ENCODE measurements at places on chromosomes 3 and 15.

- no peak for DNase-seq
These were observed 13.4 kb upstream of the MAGEF1 start for GRCh38 chr3:184725176-184725719.

DNA sequence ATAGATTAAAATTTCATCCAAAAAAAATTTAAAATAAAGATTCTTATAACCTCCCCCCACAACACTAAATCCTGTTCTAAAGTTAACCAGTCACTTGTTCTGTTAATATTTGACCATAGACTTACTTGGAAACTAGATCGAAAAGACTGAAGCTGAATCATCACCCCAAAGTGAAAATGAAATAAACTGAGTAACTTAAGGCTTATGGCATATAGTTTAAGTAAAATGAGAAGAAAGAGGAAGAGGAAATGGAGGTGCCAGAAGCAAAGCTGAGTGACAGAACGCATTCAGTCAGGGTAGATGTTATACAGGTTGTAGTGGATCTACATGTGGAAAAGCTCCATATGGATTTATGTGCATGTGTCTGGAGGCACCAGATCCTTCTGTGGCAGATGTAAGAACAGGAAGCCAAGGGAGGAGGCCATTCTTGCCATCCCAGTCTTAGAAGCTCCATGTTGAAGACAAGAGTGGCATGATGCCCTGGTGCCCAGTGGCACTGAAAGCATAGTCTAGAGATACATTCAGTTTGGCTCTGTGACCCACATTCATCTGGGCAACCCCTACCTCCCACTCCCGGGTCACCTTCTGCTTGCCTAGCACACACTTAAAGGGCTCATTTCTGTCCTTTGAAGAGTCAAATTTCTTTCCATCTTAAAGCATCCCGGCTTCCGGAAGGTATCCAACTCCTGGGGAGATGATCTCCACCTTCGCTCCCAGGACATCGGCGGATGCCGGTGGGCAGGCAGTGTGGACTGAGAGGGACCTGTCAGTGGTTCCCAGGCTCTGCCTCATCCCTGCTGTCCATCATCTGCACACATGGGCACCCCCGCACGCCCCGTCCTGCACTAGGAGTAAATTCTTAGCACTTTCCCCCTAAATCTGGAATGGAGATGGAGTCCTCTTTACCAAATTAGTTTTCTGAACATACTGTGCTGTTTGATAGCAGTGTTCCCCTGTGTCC, 90.8 kb downstream of the NEO1 start:
- DNase-seq: no peak

GRCh38 chr3:112357930-112358780, 25.2 kb downstream of the CD200 start:
- no peak for DNase-seq

GRCh38 chr3:151198849-151199248, 4.2 kb downstream of the GPR171 start:
- no peak for DNase-seq

- DNase-seq: no peak
These were observed 4.2 kb upstream of the CCR2 start for GRCh38 chr3:46349484-46350261.

GRCh38 chr3:192246847-192247559, 480.3 kb downstream of the FGF12 start:
- DNase-seq: no peak

GRCh38 chr3:143363276-143363675, 243.7 kb downstream of the CHST2 start:
- peak; percentile 33 for DNase-seq

DNA sequence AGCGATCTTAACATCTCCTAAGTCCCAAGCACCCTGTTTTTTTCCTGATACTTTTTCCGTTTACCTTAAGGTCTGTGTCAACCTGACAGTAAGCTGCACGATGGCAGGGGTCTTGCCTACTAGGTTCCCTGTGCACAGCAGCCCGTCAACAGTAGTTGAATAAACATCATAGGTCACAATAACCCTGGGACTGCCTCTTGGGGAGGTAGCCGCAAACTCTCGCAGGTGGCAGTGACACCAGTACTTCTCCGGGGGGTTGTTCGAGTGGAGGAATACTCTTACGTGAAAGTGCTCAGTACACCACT, 365 bp upstream of the PDCD6IP start:
- DNase-seq: no peak

DNA sequence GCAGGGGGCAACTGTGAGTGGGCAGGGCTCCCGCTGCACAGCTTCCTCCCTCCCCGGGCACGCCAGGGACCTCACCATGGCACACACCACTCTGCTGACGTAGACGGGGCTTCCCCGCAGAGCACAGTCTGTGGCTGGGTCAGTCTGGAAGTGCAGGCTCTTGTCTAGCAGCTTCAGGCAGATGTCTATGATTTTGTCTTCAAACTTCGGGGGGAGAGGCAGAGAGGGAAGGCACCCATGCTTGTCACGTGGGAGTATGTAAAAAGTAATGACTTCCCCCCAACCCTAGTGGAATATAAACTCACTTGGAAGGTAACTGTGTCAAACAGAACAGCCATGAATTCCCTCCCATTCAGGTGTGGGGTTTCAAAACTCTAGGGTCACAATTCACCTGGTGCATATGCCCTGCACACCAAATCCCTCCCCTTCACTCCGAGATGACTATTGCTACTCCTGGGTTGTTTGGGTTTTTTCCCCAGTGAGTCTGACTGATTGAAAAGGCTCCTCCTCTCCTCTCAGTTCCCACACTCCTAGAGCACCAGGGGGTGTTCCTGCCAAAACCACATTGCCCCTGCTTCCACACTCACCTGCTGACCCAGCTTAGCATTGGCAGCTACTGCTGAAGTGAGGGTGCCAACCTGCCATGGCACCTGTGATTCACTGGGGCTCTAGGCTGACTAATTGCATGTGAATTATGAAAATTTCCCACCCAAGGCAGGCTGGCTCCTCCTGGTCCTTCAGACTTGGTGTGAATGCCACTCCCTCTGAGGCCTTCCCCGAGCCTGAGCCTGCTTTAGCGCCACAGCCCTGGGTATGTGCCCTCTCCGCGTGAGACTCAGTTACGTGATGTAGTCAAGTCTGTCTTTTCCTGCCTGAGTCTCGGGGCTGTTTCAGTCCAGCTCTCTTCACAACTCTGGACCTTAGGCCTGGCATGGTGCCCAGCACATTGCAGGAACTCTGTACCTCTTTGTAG, 13.0 kb downstream of the TGM5 start:
- no peak for DNase-seq

GRCh38 chr3:136919799-136920580, 37.8 kb upstream of the IL20RB start:
- no peak for DNase-seq

DNA sequence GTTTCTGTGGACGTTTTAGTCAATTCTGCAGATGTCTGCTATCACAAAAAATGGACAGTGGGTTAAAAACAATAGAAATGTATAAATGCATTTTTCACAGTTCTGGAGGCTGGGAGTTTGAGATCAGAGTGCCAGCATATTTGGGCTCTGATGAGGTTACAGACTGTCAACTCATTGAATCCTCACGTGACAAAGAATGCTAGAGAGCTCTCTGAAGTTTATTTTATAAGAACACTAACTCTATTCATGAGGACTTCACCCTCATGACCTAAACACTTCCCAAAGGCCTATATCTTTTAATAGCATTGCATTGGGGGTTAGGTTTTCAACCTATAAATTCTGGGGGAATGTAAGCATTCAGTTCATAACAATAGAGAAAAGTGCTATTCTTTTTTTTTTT, 182.6 kb upstream of the SLITRK3 start:
- DNase-seq: no peak

DNA sequence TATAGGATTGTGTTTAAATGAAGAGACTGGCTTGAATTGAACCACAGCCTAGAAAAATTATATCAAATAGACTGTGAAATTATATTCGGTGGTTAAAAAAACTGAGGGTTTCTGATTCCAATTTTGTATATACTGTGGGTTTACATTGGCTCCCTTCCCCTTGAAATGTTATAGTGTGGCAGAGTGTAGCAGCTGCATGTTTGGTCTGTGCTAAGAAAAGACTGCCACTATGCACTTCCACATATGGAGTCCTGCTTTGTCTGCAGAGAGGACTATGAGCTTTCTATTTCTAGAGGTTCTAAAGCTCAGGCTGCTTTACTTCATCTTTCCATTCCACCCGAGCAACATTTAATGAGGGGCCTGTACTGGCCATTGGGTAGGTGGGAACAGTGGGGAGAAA, 112.3 kb downstream of the P3H2 start:
- DNase-seq: no peak

GRCh38 chr15:52019394-52020220, 588 bp downstream of the MAPK6 start:
- peak; percentile 93 for DNase-seq

- no peak for DNase-seq
These were observed 22.7 kb upstream of the CHRNB4 start for GRCh38 chr15:78663703-78664102.

DNA sequence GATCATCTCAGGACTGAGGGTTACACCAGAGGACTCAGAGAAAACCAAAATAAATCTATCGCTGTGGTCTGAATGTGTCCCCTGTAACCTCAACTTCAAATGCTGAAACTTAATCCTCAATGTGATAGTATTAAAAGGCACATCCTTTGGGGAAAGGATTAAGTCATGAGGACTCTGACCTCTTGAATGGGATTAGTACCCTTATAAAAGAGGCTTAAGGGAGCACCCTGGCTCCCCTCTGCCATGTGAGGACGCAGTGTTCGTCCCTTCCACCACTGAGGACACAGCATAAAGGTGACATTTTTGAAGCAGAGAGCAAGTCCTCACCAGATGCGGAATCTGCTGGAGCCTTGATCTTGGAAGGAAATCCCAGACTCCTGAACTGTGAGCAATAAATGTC, 39.5 kb downstream of the SRPRB start:
- DNase-seq: no peak

- DNase-seq: no peak
These were observed 482.3 kb upstream of the NECTIN3 start for GRCh38 chr3:110589341-110589740.

DNA sequence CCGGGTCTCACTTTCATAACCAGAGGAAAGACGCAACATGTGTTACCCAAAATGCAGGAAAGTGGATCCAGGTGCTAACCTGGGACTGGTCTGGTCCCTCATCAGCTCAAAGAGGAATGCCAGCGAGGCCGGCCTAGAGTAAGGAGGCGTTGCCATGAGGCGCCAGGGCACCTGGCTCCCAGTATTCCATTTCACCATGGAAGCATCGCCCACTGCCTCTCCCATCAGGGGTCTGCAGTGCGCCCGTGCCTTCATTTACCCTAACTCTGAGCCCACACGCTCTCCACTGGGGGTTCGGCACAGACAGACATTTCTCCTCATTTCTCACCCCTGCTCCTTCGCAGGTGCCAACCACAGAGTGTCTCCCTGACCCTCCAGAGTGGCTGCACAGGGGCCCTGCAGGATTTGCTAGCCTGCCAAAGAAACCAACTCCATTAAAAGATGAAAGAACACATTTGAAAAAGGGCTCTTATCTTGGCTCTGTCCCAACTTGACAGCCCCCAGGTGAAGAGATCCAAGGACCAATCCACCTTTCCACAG, 61.5 kb downstream of the ABTB1 start:
- no peak for DNase-seq

- no peak for DNase-seq
These were observed 138.7 kb upstream of the CBLB start for GRCh38 chr3:106007512-106007911.

- DNase-seq: peak; percentile 48
These were observed 204.2 kb downstream of the NFKBIZ start for GRCh38 chr3:102053375-102053989.

- no peak for DNase-seq
These were observed 57.1 kb upstream of the FXR1 start for GRCh38 chr3:180855364-180855763.

DNA sequence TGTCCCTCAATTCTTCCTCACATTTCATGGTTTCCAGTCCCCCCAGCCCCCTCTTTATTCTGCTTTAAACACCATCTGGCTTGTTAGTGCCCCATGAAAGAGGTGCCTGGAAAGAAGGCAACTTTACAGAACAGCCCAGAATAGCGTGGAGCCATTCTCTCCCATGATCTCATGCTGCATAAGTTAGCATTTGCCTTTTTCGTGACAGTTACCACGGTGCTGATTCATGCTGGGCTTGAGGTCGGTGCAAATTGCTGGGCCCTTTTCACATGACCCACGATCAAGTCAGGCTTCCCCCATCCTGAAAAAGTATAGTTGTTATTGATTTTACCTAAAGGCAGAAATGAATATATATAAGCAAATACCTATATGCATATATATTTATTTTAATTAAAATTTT, 29.6 kb downstream of the SQOR start:
- peak; percentile 59 for DNase-seq

GRCh38 chr15:92600856-92601255, 54.7 kb downstream of the FAM174B start:
- no peak for DNase-seq

GRCh38 chr15:65927545-65927944, 58.3 kb downstream of the RAB11A start:
- DNase-seq: no peak

- DNase-seq: no peak
These were observed 381.2 kb downstream of the RSL24D1 start for GRCh38 chr15:54815556-54815955.

GRCh38 chr3:155190691-155191090, 102.8 kb downstream of the STRIT1 start:
- DNase-seq: no peak

DNA sequence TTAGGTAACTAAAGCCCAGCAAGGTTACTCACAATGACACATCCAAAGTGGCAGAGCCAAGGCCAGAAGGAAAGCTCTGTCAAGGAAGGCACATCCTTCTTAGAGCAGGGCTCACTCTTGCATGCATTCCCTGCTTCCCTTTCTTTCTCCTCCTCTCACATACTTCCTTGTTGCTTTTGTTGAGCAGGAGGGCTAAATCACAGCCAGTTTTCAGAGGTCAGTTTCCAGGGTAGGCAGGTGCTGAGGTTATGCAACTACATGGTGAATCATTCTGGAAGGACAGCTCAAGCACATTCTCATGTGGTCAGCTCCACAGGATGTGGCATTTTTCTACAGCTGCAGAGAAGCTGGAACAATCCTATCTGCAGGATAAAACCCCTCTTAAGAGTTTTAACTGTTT, 275.6 kb downstream of the ZNF621 start:
- DNase-seq: no peak

- no peak for DNase-seq
These were observed 199.1 kb upstream of the AZI2 start for GRCh38 chr3:28547677-28548076.

DNA sequence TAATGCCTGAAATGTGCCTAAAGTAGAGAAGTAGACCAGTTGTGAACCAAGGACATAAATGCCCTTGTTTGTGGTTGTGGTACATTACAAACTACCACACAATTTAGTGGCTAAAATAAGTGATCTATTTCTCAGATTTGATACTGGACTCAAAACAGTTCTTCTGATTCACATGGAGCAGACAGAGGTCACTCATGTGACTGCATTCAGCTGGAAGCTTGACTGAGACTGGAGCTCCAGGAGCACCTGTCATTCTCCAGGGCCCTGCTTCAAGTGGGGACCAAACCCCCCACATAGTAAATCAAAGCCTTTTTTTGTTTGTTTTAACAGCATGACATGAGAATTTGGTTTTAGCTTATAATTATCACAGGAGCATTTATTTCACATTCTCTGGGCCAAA, 301.2 kb downstream of the OXSM start:
- DNase-seq: no peak

- peak; percentile 95 for DNase-seq
These were observed 8.2 kb downstream of the TMOD2 start for GRCh38 chr15:51759557-51760070.

- no peak for DNase-seq
These were observed 510.5 kb downstream of the FOXP1 start for GRCh38 chr3:71072986-71073385.

GRCh38 chr3:188054541-188054940, 99.4 kb upstream of the LPP start:
- DNase-seq: no peak
